Peyer's patch (tissue), 4 donors: ENCODE measurements at places on chromosomes 7 and 10. TPM values are rescaled to one million over a fixed set of nuclear protein-coding genes. Genes with fewer than 3 reads are reported as not detected.

GRCh38 chr7:150688630-150689029, 3.1 kb downstream of the GIMAP2 start:
- DNase-seq, result no peak
- no peak overlapping the region for H3K4me3 ChIP-seq
- H3K4me1 ChIP-seq, result no peaks in the 10 kb centered on the region

The CCL24 gene
- total RNA-seq, result 27.1 TPM

The SPAM1 gene
- 1.1 TPM for total RNA-seq

DNA sequence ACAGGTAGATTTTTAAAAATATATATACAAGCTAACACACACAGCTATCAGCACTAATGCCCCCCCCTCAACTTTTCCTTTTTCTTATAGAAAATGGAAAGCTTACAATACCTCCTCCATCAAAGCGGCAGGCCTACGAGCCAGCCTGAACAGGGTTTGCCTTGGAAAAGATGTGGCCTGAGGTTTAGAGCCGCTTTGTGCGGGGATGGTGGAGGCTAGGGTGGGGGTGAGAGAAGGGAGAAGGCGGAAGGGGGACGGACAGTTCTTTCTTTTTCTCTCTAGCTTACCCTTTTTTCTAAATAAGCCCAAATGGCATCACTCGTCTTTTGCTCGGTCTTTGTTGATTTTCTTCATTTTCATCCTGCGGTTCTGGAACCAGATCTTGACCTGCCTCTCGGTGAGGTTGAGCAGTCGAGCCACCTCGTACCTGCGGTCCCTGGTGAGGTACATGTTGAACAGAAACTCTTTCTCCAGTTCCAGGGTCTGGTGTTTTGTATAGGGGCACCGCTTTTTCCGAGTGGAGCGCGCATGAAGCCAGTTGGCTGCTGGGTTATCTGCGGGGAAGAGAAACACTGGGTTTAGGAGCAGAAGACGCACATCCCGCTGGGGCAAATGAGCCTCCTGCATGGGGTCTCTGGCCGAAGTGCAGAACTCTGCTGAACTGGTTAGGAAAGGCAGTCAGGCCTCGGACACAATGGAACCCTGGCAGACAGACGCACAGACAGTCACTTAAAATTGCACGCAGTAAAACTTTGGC, 1.9 kb downstream of the HOXA9 start:
- H3K4me3 ChIP-seq, result peak overlapping the region; percentile 71
- DNase-seq, result no peak
- no peaks in the 10 kb centered on the region for H3K36me3 ChIP-seq
- peaks cover 8% of the 10 kb centered on the region for H3K4me1 ChIP-seq

- H3K27me3 ChIP-seq, result no peaks in the 10 kb centered on the region
- no peaks in the 10 kb centered on the region for H3K36me3 ChIP-seq
- H3K27ac ChIP-seq, result no peak overlapping the region
- DNase-seq, result no peak
- no peaks in the 10 kb centered on the region for H3K4me1 ChIP-seq
Observed at GRCh38 chr7:156751319-156751718, 110.7 kb downstream of the RNF32 start.

The RBP4 gene
- 1.7 TPM for total RNA-seq

DNA sequence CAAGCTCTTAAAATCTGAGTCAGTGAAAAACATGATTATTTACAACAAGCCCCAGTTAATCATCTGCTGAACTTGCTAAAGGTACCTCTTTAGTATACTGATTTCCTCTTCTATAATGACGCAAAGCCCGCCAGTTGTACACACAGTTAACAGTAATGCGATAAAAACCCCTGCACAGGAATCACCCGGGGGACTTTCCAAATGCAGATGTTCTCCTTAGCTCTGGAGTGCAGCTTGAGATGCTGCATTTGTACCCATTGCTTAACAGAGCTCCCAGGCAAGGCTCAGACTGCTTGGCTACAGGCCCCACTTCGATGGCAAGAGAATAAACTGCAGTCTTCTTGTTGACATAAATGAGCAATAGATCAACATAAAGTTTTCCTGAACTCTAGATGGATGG, 279.6 kb upstream of the HGF start:
- H3K36me3 ChIP-seq, result no peaks in the 10 kb centered on the region
- H3K27ac ChIP-seq, result no peak overlapping the region
- H3K27me3 ChIP-seq, result no peaks in the 10 kb centered on the region
- no peak overlapping the region for H3K4me3 ChIP-seq
- H3K4me1 ChIP-seq, result no peaks in the 10 kb centered on the region
- no peak for DNase-seq

GRCh38 chr7:124113045-124113444, 80.2 kb upstream of the TMEM229A start:
- H3K4me1 ChIP-seq, result no peaks in the 10 kb centered on the region
- no peaks in the 10 kb centered on the region for H3K36me3 ChIP-seq
- no peak overlapping the region for H3K4me3 ChIP-seq
- H3K27ac ChIP-seq, result no peak overlapping the region

The STN1 gene
- 16.7 TPM for total RNA-seq

DNA sequence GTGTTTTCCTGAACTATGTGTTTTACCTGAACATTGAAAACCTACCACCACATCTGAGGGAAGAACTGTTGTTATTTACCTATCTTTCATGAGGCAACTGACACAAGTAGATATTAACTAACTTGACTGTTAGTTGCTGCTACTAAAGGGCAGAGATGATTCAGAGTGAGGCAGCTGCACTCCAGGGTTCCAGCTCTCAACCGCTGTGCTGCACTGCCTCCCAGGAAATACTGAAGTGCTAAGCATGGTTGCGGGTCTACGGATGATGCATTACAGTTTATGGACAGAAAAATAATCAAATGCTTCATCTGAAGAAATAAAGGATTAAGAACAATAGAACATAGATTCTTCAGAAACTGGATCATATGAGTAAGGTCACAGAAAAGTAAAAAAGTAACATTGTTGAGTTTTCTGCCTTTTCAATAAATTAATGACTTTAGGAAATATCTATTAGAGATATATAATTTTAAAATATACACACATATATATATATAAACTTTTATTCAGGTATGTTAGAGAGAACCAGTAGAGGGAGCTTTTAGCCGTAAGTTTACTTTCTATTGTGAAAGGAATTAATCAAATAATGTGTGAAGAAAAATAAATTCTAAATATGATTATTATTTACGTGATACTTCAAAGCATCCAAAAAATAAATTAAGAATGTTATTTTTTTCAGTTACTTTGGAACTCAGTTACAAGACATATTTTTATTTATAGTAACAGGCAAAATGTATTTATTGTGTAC, 620.0 kb downstream of the CNTNAP2 start:
- no peak overlapping the region for H3K27ac ChIP-seq
- no peaks in the 10 kb centered on the region for H3K36me3 ChIP-seq
- DNase-seq, result no peak
- H3K4me3 ChIP-seq, result no peak overlapping the region
- H3K27me3 ChIP-seq, result no peaks in the 10 kb centered on the region

- DNase-seq, result no peak
- no peaks in the 10 kb centered on the region for H3K36me3 ChIP-seq
- H3K27me3 ChIP-seq, result no peaks in the 10 kb centered on the region
- H3K27ac ChIP-seq, result no peak overlapping the region
- H3K4me3 ChIP-seq, result no peak overlapping the region
- no peaks in the 10 kb centered on the region for H3K4me1 ChIP-seq
Observed at GRCh38 chr7:138919911-138920310, 61.3 kb downstream of the KIAA1549 start.

DNA sequence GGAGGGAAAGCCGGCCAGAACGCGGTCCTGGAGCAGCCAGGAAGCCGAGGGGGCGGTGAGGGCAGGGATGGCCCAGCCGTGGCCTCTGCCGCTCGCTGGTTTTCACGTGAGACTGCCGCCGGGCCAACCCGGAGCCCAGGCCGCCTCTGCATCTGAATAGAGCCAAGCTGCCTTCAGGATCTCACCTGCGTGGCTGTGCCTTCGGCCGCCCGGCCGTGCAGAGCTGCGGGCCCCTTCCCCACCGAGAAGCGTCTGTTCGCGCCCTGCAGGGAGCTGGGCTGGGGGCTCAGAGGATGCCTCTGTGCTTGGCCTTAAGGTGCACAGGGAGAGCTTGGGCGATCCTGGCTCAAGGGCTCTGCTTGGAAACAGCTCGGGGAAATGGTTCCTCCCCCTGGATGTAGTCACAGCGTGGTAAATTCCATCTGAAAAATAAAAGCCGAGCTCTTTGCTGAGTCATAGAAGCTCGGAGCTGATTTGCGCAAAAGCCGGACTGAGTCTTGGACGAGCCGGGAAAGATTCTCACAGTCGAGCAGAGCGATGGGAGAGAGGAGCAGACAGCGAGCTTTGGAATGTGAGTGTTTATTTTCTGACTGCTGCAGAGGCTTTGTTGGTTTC, at the start of gene JAKMIP3:
JAKMIP3 (plus strand) TSS at position 456 of the 615 bp plus-strand sequence. CDS start 38,863 bp downstream, outside the sequence.
- H3K4me3 ChIP-seq, result peak within 1 kb of the TSS; percentile 46
- no peaks in the 10 kb centered on the region for H3K4me1 ChIP-seq
- no peak for DNase-seq
- H3K36me3 ChIP-seq, result no peaks in the 10 kb centered on the region
- H3K27me3 ChIP-seq, result no peaks in the 10 kb centered on the region
